ENCODE measurements at places on chromosomes 12 and 14. TPM values are rescaled to one million over a fixed set of nuclear protein-coding genes. Genes with fewer than 3 reads are reported as not detected.

DNA sequence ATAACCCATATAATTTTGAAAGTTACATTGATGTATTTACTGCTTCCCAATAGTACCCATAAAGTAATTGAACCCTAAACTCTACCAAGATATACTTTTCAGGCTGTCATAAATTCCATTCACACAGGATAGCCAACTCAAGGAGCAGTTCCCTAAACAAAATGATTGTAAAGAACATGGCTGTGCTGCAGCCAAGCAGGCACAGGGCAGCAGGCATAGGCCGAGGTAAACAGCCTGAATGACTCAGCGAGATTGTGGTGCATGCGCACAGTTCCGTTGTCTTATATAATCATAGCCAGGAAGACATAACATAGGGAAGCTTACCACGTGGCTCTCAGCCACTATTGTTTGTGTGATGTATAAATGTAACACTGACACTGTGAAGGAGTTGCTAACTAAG, 344.9 kb downstream of the FSCB start:
- no peaks in the 10 kb centered on the region for H3K27me3 ChIP-seq
- DNase-seq = no peak
- no peak overlapping the region for H3K27ac ChIP-seq
- H3K4me1 ChIP-seq = no peaks in the 10 kb centered on the region
- H3K4me3 ChIP-seq = no peak overlapping the region

DNA sequence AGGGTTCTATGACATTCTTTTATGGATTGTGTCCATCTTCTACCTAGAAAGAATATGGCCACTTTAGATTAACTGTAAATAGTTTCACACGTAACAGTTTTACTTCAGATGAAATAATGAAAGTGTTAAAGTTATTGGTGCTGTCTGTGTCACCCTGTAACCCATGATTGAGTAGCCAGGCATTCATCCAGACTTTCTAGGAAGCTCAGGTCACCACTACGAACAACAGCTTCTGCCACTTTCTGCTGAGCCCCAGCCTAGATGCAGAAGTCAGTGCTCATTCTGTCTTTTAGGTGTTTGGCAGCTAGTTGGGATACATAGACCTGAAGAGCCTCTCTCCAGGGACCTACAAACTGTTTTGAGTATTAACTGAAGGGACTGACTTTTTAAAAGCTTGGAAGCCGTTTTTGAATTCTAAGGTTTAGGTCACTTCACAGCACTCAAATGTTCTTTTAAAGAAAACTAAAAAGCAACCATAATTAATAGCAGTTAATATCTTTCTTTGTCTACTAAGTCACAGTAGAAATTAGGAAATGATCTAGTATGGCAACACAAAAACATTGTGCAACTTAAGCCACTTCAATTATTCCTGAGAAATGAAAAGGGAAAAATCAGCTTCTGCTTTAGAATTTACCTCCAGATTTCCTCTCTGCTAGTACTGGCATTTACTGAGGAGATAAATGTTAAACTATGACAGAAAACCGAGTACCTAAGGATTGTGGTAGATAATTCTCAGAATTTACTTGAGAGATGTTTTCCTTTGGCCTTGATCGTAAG, 266.9 kb downstream of the CCDC91 start:
- H3K4me3 ChIP-seq = no peak overlapping the region
- H3K36me3 ChIP-seq = no peaks in the 10 kb centered on the region
- no peaks in the 10 kb centered on the region for H3K4me1 ChIP-seq
- no peak overlapping the region for H3K27ac ChIP-seq
- DNase-seq = no peak
- no peaks in the 10 kb centered on the region for H3K27me3 ChIP-seq

DNA sequence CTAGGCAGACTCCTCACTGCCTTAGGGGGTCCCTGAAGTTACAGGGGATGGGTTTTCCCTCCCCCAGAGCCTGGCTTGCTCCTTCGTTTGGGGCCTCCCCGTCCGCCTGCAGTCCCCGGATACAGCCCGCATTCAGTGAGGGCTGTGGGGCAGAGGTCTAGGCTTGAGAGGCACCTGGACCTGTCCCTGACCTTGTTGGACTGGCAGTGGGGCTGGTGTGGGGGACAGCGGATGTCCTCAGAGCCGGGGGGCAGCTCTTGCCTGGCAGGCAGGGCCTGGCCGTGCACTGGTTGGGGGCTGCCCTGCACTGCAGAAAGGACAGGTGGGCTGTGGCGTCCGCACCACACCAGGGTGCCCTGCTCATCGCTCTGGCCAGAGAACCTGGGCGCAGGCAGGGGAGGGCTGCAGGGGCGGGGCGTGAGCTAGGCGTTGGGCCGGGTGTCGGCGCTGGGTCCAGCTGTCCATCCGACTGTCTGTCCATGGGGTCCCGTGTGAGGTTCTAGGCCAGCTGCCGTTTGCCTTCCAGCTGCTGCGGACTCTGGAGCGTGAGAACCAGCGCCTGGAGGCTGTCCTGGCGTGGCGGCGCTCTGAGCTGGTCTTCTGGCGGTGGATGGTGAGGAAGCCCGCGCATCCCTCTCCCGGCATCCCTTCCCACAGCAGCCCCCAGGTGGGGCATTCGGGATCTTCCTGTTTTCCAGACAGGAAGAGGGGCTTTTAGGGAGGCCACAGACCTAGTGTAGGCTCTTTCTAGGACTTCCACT, 6.0 kb downstream of the TEDC1 start:
- no peak overlapping the region for H3K4me3 ChIP-seq
- no peak overlapping the region for H3K27ac ChIP-seq
- peaks cover 1% of the 10 kb centered on the region for H3K4me1 ChIP-seq
- H3K27me3 ChIP-seq = no peaks in the 10 kb centered on the region

DNA sequence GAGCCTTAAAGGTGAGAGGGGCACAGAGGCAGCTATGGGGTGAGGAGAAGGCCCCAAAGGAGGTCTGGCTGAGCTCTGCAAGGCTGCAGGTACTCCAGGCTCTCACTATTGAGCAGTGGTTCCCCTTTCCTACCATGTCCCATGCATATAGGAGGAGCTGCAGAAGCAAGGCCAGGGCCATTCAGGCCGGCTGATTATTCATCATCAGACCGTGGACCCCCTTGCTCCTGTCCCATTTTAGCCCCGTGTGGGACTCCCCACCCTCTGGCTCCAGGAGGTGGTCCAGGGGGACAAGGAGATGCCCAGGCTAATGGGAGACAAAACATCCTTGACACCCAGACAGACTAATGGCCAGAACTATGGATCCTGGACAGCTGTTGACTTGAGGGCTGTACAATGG, 3.1 kb downstream of the GPD1 start:
- no peak overlapping the region for H3K27ac ChIP-seq
- no peak overlapping the region for H3K4me3 ChIP-seq
- no peak for DNase-seq
- H3K36me3 ChIP-seq = no peaks in the 10 kb centered on the region
- no peaks in the 10 kb centered on the region for H3K27me3 ChIP-seq

DNA sequence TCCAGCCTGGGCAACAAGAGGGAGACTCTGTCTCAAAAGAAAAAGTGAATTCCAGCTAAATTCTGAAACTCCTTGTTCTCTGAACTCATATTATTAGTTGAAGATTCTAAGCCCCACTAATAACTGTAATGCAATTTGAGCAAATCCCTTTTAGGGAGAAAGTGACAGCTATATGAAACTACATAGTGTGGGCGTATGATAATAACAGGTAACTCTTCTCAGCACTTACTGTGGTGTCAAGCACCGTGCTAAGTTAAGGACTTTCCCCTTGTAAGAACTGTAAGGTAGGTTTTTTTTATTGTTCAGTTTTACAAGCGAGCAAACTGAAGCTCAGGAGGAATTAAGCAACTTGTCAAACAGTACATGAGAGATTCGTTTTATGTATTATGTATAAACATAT, 5.4 kb downstream of the ANKRD13A start:
- H3K36me3 ChIP-seq = no peaks in the 10 kb centered on the region
- H3K27me3 ChIP-seq = no peaks in the 10 kb centered on the region
- H3K4me3 ChIP-seq = no peak overlapping the region

- peaks cover 43% of the 10 kb centered on the region for H3K4me1 ChIP-seq
- H3K27ac ChIP-seq = no peak overlapping the region
- no peaks in the 10 kb centered on the region for H3K27me3 ChIP-seq
- no peaks in the 10 kb centered on the region for H3K36me3 ChIP-seq
- H3K4me3 ChIP-seq = no peak overlapping the region
These were observed 330.2 kb downstream of the ZFP36L1 start for GRCh38 chr14:68462683-68463082.

- no peaks in the 10 kb centered on the region for H3K27me3 ChIP-seq
- no peaks in the 10 kb centered on the region for H3K36me3 ChIP-seq
- H3K4me1 ChIP-seq = no peaks in the 10 kb centered on the region
- H3K4me3 ChIP-seq = no peak overlapping the region
- DNase-seq = no peak
- no peak overlapping the region for H3K27ac ChIP-seq
These were observed 8.6 kb upstream of the SNRNP35 start for GRCh38 chr12:123449249-123449733.

DNA sequence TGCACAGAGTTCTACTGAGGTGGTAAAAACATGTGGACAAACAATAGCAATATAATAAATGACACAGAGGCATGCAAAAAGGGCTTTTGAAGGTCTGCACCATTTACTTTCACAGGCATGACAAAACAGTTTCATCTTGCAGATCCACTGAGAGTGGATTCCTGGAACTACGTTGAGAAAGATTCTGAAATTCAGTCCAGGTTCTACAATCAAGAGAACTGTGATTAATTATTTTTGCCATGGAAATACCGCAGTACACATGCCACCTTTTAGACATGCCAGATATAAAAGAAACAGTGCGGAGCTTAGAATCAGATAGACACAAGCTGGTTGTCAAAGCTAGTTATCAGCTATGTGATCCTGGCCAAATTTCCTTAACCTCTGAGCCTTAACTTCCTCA, 4.8 kb downstream of the CSRP2 start:
- DNase-seq = no peak
- no peaks in the 10 kb centered on the region for H3K4me1 ChIP-seq
- H3K36me3 ChIP-seq = no peaks in the 10 kb centered on the region
- no peak overlapping the region for H3K27ac ChIP-seq
- H3K4me3 ChIP-seq = no peak overlapping the region

The FAM181A gene
- total RNA-seq = not detected

The ASCL1 gene
- total RNA-seq = 0.12 TPM

The TAS2R42 gene
- total RNA-seq = not detected

The GRIN2B gene
- total RNA-seq = 0.05 TPM

The LRFN5 gene
- total RNA-seq = 0.21 TPM
